ENCODE measurements at places on chromosomes 4 and X.

- peak overlapping the region; percentile 45 for H3K27ac ChIP-seq
- DNase-seq = no peak
- H3K4me3 ChIP-seq = no peak overlapping the region
- H3K4me1 ChIP-seq = peaks cover 43% of the 10 kb centered on the region
Measured at GRCh38 chr4:173492315-173492714, 37.7 kb downstream of the HAND2 start.

GRCh38 chrX:133608406-133608805 is 193.1 kb upstream of the GPC4 start:
- no peaks in the 10 kb centered on the region for H3K36me3 ChIP-seq
- no peak for DNase-seq
- H3K27me3 ChIP-seq = no peaks in the 10 kb centered on the region
- H3K4me3 ChIP-seq = no peak overlapping the region

- no peak overlapping the region for H3K4me3 ChIP-seq
- H3K27ac ChIP-seq = no peak overlapping the region
- peaks cover 10% of the 10 kb centered on the region for H3K36me3 ChIP-seq
- no peak for DNase-seq
- H3K4me1 ChIP-seq = peaks cover 18% of the 10 kb centered on the region
Measured at GRCh38 chr4:184693056-184693455, 40.8 kb downstream of the CENPU start.

DNA sequence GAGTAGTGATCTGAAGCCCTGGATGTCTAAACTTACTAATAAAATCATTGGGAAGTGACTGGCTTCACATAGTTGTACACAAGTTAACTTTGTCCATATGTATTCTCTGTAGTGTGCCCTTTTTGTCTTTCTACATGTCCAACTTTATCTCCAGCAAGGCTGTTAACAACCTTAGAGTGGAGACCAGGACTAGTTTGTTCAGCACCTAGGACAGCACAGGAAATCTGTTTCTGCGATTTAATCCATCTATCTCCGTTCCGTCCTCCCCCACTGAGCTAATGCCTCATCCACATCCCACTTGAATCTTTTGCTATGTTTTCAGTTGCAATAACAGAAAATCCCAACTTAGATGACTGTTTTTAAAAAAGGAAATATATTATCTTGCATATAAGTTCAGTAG is 3.4 kb upstream of the ARR3 start:
- H3K4me1 ChIP-seq = no peaks in the 10 kb centered on the region
- no peak for DNase-seq
- no peak overlapping the region for H3K27ac ChIP-seq
- no peak overlapping the region for H3K4me3 ChIP-seq

GRCh38 chr4:55795341-55795740 is 24.2 kb upstream of the EXOC1L start:
- no peaks in the 10 kb centered on the region for H3K4me1 ChIP-seq
- peaks cover 20% of the 10 kb centered on the region for H3K27me3 ChIP-seq
- H3K36me3 ChIP-seq = no peaks in the 10 kb centered on the region

DNA sequence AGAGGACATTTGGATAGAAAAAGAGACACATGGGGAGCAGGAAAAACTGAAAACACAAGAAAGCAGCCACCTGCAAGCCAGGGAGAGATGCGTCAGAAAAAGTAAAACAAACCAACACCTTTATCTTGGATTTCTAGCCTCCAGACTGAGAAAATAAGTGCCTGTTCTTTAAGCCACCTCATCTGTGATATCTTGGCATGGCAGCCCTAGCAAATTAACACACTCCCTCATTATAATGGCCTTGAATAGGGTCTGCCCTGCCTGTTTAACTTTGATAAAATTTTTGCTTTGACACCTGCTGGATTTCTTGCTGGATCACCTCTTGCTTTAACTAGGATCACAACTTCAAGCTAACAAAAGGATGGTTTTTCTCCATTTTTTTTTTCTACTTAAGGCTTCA is 1892.0 kb upstream of the IGFBP7 start:
- no peaks in the 10 kb centered on the region for H3K36me3 ChIP-seq
- no peak overlapping the region for H3K27ac ChIP-seq

DNA sequence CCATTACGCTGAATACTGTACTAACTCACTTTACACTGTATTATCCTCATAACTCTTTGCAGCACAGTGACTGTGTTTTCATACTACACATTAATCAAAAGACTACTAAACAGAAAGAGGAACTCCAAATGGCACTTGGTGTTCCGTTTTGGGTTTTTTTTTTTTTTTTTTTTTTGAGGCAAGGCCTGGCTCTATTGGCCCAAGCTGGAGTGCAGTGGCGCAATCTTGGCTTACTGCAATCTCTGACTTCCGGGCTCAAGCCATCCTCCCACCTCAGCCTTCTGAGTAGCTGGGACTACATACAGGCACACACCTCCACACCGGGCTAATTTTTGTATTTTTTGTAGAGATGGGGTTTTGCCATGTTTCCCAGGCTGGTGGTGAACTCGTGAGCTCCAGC is 10.7 kb downstream of the KLHL8 start:
- no peak for DNase-seq
- no peak overlapping the region for H3K4me3 ChIP-seq
- H3K27me3 ChIP-seq = no peaks in the 10 kb centered on the region
- peaks cover 17% of the 10 kb centered on the region for H3K4me1 ChIP-seq
- H3K27ac ChIP-seq = no peak overlapping the region

DNA sequence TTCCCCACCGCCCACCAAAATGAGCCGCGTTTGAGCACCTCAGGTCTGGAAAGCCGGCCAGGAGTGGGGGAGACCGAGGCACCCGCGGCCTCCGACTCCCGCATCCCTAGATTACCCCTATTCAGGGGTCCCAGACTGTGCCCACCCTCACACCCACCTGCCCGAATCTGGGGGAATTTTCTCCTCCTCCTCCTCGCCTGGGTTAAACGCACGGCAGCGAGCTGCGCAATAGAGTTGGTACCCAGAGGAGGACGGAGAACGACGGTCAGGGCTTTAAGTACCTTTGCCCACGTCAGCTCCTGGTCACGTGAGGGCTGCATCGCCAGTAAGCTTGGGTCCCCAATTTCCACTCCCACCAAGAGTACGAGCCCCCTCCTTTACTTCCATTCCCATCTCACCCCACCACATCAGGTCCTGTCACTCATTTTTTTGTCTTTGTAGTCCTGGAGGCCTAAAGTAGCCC is at the start of gene ARMCX2:
TSS of gene ARMCX2 (minus strand) at position 250 of the 463 bp plus-strand sequence. CDS start 2,262 bp downstream, outside the sequence.
- no peak for DNase-seq
- no peaks in the 10 kb centered on the region for H3K36me3 ChIP-seq
- peak within 1 kb of the TSS; percentile 72 for H3K27ac ChIP-seq
- peaks cover 19% of the 10 kb centered on the region for H3K4me1 ChIP-seq
- no peaks in the 10 kb centered on the region for H3K27me3 ChIP-seq

DNA sequence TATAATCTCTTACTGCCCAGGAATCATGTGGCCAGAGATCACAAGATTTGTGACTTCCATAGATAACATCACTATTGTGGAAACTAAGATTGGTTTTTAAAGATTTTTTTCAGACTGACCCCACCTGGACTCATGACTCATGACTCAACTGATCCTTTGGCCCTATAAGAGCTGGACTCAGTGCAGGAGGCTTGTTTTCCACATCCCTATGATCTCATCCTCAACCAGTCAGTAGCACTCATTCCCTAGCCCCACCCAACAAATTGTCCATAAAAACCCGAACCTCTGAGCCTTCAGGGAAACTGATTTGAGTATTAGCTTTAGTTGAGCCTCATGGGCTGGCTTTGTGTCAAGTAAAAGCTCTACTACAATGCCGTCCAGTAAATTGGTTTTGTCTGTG is 7.9 kb upstream of the NOCT start:
- no peak overlapping the region for H3K4me3 ChIP-seq
- no peak for DNase-seq
- H3K4me1 ChIP-seq = no peaks in the 10 kb centered on the region
- no peak overlapping the region for H3K27ac ChIP-seq
- H3K36me3 ChIP-seq = no peaks in the 10 kb centered on the region

DNA sequence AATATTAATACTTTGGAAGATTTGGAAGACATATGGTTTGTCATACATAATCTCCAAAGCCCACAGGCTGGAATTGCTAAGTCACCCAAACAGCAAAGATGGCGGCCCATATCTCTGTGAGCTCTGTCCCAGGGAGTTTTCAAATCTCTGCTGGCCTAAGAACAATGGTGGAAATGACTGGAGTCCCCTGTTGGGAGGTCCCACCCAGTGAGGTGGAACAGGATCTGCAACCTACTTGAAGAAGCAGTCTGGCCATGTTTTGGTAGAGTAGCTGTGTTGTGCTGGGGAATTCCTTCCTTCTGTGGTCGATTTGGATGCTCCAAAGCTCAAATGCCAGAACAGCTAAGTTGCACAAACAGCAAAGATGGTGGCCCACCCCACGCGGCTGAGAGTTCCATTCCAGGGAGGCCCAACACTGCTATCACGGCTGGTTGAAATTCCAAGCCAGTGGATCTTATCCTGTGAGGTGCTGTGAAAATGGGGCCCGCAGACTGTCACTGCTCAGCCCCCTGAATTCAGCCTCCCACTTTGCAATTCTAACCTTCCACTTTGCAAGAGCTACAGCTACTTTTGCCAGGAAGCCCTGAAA is 3.2 kb upstream of the UGT2B7 start:
- H3K27ac ChIP-seq = no peak overlapping the region
- DNase-seq = no peak
- H3K4me3 ChIP-seq = no peak overlapping the region

GRCh38 chrX:20011608-20012007 is 20.7 kb upstream of the BCLAF3 start:
- no peak overlapping the region for H3K4me3 ChIP-seq
- no peaks in the 10 kb centered on the region for H3K4me1 ChIP-seq
- no peak for DNase-seq
- H3K27me3 ChIP-seq = no peaks in the 10 kb centered on the region
- peaks cover 6% of the 10 kb centered on the region for H3K36me3 ChIP-seq

DNA sequence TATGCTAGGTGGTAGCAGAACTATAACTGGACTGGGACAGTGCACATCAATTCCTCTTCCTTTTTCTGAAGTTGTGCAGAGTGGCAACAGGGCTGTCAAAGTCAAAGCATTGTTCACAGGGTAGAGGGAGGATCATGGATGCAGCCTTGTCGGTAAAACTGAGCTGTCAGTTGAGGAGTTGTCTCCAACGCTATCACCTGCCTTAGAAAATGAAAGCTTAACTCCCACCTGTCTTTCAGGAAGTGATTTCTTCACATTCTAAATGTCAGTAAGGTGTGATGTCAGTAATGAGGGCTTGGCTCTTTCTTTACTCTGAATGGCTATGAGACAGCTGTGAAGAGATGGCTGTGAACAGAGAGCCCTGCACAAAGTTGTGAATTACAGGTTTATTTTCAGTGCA is 66.4 kb upstream of the BANK1 start:
- peaks cover 12% of the 10 kb centered on the region for H3K4me1 ChIP-seq
- DNase-seq = no peak
- H3K4me3 ChIP-seq = no peak overlapping the region
- no peak overlapping the region for H3K27ac ChIP-seq

DNA sequence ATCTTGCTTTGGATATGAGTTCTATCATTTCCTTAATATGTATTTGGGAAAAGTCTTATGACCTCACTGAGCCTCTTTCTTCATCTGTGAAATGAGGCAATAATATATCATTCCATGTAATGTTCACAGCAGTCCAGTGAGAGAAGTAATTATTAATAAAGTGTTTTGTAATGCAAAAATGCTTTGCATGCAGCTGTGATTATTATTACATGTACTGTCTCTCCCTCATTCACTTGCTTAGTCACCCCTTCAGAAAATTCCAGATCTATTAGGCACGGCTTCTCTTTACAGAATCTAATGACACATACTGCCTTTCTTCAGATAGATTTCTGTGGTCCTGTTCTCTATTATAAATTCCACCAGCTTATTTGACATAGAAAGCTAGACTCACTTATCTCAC is 53.5 kb upstream of the FGF13 start:
- H3K27ac ChIP-seq = no peak overlapping the region
- DNase-seq = no peak
- H3K4me3 ChIP-seq = no peak overlapping the region
- peaks cover 3% of the 10 kb centered on the region for H3K27me3 ChIP-seq
- no peaks in the 10 kb centered on the region for H3K36me3 ChIP-seq

DNA sequence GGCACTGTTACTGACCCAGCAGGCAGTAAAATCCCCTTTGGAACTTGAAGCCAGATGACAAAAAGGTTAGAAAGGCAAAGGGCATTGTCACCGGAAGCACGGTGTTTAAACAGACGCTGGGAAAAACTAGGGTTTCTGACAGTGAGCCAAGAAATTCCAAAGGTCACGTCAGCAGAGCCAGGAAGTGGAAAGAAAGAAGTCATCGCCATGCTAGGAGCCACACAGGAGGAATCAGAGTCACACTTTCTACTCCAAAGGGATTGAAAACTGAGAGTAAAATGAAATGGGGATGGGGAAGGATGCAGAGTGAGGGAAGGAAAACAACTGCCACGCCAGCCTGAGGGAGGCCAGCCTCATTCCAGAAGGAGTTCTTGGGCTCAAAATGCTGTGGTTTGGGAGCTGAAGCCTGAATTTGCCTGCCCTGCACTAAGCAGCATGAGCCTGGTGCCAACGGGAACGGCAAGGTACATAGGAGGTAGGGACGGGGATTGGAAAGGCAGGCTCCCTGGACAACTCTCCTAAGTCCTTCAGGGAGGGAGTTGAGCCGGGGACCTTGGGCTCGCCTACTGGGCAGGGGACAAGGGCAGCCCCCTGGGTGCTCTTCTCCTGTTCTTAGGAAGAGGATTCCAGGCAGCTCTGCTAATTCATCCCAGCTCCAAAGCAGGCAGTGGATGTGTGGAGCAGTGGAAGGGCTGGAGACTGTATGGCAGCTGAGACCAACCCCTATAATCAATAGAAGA is 66.8 kb downstream of the SOWAHB start:
- H3K36me3 ChIP-seq = no peaks in the 10 kb centered on the region
- peak overlapping the region; percentile 14 for H3K4me3 ChIP-seq
- H3K4me1 ChIP-seq = peaks cover 24% of the 10 kb centered on the region
- no peak for DNase-seq
- H3K27ac ChIP-seq = peak overlapping the region; percentile 89
- H3K27me3 ChIP-seq = no peaks in the 10 kb centered on the region

DNA sequence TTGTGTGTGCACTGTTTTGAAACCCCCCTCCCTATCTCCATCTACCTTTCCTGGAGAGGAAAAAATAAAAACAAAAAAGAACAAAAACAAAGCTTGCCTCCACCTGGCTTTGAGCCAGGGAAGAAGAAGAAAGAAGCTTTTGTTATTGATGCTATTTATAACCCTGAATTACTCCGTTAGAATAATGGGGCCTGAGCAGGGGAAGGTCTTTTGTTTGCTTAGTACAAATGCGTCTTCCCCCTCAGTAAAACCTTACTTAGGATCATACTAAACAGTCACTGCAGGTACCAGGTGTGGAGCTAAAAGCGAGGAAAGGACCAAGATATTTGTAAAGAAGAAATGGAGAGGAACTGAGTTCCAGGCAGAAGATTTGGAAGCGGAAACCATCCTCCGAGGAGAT is 352.1 kb downstream of the KCNIP4 start:
- H3K27ac ChIP-seq = no peak overlapping the region
- no peaks in the 10 kb centered on the region for H3K36me3 ChIP-seq
- peaks cover 1% of the 10 kb centered on the region for H3K27me3 ChIP-seq
- no peak for DNase-seq
- H3K4me3 ChIP-seq = no peak overlapping the region

GRCh38 chr4:17385403-17385802 is 126.5 kb downstream of the QDPR start:
- no peak for DNase-seq
- H3K27ac ChIP-seq = no peak overlapping the region
- H3K36me3 ChIP-seq = no peaks in the 10 kb centered on the region
- no peaks in the 10 kb centered on the region for H3K27me3 ChIP-seq
- H3K4me1 ChIP-seq = peaks cover 3% of the 10 kb centered on the region
